ENCODE measurements at places on chromosomes 6 and 20. TPM values are rescaled to one million over a fixed set of nuclear protein-coding genes. Genes with fewer than 3 reads are reported as not detected.

DNA sequence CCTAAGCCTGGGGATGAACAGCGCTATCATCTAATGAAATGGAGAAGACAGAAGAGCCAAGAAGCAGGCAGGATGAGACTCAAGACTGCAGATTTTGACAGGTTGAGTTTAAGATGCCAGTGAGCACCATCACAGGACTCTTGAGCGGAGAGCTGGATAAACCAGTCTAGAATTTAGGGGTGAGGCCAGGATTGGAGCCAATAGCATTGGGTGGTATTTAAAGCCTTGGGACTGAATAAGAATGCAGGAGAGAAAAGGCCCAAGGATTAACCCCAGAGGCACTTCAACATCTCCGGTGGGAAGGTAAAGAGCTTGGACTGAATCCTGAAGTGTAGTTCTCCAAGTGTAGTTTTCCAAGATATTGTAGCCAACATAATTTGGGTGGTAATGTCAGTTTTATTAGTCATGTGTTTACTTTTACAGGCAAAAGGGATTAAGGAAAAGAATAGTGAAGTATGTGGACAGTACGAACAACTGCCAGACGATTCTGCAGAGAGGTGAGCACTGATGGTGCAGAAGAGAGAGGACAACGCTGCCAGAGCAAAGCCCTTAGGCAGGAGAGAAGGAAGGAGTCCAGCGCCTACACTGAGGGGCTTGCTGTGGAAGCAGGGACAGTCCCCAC is 85.2 kb downstream of the DTNBP1 start:
- no peak for DNase-seq

DNA sequence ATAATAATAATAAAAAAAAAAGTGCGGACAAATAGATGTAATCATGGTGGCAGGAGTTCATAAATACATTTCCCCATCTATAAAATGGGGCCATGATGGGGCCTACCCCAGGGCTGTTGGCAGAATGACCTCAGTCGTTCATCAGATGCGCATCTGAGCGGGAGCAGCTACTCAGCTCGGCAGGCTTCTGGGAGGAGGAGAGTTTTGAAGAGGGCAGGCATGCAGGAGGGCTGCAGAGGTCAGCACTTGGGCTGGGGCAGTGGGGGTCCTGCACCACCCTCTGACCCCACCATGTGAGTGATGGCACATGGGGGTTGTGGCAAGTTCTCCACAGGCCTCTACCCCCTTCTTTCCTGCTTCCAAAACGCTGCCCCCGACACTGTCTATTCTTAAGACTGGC is 373.5 kb downstream of the ZFAND3 start:
- no peak for DNase-seq

DNA sequence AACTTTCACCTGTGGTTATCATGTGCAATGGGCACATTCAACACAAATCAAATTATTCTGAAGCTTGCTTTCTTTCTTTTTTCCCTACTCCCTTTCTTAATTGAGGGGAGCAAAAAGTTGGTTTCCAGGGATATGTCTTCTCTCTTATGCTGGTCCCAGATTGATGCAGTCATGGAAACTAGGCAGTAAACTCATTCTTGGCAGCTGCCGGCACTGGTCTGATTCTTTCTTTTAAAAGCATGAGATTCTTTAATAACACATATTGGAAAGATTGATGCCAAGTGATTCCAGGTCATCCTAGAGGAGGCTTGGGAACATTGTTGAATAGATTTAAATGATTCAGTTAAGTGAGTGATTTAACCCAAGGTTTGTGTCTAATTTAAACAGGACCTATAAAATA is 29.0 kb downstream of the PTPRA start:
- no peak for DNase-seq

DNA sequence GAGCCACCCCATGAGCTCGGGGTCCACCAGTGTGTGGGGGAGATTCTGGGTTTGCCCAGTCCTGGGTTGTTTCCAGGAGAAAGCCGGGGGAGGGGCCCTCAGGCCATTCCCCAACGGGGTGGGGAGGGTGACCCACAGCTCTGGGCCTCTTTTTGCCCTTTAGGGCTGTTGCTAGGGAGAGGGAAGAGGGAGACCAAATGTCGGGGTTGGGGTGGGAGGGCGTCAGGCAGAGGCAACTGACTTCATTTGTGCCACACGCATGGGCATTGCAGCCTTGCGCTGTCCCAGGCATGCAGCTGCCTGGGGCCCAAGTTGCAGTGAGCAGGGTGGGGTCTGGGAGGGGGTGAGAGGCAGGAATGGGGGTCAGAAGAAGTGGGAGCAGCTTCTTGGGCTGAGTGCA is 1.9 kb upstream of the CUL9 start:
- no peak for DNase-seq

DNA sequence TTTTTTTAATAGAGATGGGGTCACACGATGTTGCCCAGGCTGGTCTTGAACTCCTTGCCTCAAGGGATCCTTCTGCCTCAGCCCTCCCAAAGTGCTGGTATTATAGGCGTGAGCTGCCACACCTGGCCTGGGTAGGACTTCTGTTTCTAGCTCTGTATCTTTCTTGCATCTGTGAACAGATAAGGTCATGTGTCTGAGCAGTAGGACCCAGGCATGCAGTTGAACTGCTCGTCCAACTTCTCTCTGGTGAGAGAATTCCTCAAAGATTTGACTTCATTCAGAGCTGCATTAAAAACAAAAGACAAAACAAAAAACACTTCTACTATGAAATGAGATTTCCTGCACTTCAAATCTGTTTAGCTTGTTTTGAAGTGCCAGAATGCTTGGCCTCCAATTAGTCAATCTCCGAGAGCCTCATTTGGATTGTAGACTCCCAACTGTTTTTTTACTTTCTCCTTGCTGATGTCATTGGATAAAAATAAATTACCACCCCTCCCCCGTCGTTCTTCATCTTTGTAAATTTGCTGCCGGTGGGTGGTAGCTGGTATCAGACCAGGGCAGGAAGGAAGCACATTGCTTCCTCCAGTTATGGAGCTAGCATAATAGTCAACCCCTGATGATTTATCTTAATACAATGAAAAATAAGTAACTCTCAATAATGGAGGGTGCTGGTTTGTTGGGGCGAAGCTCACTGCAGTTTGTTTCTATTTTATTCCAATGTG is 17.6 kb downstream of the CD109 start:
- DNase-seq: no peak

GRCh38 chr6:33994472-33995308 is 151.2 kb downstream of the GRM4 start:
- no peak for DNase-seq

GRCh38 chr6:142816031-142816430 is 128.9 kb downstream of the HIVEP2 start:
- no peak for DNase-seq

- no peak for DNase-seq
Observed at GRCh38 chr6:162409741-162410691, 317.6 kb downstream of the PRKN start.

DNA sequence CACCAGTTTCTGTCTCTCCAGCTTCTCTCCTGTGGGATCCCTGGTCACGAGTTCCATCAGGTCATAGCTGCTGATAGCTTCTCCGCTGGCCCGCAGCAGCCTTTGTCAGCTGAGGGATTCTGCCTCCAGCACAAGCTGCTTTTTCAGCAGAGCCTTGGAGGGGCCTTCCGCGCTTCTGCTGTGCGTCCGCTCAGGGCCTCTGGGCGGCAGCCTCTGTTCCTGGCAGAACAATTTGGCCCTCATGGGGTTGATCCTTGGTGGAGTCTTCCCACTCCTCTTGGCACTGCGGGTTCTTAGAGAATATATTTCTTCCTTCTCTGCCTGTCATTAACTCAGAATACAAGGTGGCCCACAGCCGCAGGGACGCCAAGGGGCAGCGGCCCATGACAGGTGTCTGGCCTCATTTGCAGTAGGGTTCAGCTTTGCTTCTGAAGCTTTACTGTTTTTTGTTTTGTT is 158.8 kb downstream of the DTNBP1 start:
- no peak for DNase-seq

DNA sequence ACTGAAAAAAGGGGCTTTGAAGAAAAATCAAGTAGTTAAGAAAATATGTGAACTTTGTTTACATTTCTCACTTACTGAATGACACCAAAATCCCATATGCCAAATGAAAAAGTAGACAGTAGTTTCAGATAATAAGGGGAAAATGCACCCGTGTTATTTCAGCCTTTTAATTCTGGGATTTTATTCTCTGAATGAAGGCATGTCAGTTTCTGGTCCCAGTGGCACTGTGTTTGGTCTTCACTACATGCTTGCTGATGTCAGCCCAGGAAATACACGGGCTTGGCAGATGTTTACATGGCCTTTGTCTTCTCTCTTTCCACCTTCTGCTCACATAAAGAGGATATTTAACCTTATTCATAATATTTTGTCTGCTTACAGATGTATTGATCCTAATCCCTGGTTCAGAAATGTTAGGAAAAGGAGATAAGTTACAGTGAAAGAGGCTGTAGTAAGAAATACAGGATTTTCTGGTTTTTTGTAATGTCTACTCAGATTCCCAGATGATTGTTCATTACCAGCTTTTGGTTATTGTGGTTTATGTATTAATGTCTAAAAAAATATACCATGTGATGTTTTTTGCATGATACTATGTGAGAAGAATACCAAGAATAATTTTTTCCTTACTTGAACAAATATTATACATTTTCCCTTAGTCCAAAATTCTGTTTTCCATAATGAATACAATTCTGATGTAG is 27.7 kb downstream of the DSE start:
- no peak for DNase-seq

GRCh38 chr6:22068561-22069305 is 228.1 kb downstream of the PRL start:
- no peak for DNase-seq

GRCh38 chr6:166032366-166033200 is 135.1 kb downstream of the TBXT start:
- no peak for DNase-seq

- DNase-seq: no peak
Observed at GRCh38 chr20:16662467-16662866, 67.4 kb upstream of the SNRPB2 start.

DNA sequence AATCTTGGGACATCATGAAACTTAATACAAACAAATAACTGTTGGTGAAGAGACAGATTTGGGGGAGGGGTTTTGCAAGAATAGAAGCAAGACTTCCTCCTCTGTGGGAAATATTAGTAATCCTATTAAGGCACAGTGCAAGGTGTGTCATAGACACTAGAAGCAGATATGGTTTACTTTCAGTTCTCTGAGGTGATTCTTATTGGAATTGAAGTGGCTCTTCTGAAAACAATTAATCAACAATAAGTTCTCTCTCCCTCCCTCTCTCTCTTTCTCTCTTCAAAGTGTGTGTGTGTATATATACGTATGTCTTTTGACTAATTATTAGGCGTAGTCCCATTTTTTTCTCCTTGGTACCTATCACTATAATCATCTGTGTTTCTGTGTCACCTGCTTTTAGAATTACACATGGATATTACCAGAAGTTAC is 99.8 kb downstream of the HIVEP2 start:
- DNase-seq: no peak

DNA sequence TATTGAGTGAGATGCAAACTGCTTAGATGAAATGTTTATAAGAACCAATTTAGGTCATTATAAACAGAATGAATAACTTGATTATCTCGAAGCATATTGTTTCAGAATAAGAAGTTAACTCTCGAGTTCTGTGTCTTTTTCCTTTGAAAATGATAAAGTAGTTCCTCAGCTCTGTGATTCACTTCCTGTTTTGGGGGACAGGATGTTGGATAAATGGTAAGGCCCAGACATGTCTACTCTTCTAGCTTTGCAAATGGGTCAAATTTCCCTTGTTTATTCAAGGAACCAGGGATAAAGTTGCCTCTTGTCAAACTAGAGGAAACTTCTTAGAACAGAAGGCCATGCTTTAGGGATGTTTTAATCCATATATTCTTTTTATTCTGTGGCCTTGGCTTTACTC is 246.9 kb downstream of the SOX4 start:
- DNase-seq: no peak

DNA sequence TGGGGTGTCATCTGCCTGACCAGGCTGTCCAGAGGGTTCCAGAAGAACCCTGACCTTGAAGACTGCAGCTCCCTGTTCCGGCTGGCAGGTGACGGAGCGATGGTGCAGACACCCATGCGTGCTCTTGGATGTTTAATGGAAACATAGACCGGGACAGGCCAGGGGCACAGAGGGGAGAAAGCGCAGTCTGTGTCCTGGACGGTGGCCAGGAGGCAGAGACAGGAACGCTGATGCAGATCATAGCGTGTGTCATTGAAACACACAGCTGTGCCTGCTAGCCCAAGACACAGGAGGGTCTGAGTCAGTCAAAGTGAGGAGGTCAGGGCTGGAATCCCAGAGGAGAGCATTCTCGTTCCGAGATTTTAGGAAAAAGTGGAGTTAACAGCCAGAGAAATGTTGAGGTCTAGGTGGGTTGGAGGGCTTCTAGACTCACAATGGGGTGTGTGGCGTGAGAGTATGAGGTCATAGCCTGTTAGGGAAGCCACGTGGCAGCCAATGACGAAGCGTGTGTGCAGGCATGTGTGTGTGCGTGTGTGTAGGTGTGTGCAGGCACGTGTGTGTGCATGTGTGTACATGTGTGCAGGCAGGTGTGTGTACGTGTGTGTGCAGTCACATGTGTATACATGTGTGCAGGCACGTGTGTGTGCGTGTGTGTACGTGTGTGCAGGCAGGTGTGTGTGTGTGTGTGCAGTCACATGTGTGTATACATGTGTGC is 167.0 kb downstream of the ERMARD start:
- no peak for DNase-seq

GRCh38 chr6:160387916-160388643 is 39.9 kb downstream of the SLC22A3 start:
- no peak for DNase-seq

DNA sequence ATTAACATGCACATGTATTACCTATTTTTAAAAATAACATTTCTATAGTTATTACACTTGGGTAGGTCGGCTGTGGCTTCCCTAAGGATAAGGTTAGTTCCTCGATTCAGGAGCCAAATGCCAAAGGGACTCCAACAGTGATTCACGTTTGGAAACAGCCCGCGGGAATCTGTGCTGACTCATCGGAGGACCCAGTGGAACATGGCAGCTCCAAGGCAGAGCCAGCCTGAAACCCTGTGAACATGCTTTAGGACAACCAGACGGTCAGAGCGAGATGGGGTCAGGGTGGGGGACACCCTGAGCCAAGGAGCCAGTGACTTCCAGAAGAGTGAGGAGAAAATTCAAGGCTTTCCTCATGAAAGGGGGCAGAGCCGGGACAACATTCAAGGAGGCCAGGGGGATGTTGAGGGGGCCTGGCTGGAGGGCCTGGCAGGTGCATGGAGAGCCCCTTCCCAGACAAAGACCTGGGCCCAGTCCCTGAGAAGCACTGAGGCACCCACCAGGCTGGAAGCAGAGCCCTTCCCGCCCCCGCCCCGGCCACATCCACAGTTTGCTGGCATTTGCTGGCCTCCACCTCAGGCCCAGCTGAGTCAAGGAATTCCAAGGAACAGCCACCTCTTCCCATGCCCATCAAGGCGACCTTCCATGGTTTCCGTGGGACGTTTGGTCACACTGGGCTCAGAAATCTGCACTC is 133.2 kb downstream of the SNX5 start:
- DNase-seq: no peak

GRCh38 chr6:88749849-88750248 is 213.6 kb downstream of the RNGTT start:
- DNase-seq: no peak

- DNase-seq: no peak
Observed at GRCh38 chr20:21739161-21739560, 33.7 kb downstream of the PAX1 start.

- DNase-seq: no peak
Observed at GRCh38 chr6:71299541-71300470, 11.2 kb downstream of the OGFRL1 start.

The ZBTB22 gene
- total RNA-seq: 16.4 TPM

The SNRPB2 gene
- total RNA-seq: 89.0 TPM

The CYP21A2 gene
- 0.30 TPM for total RNA-seq

The IPCEF1 gene
- 11.8 TPM for total RNA-seq

The ABHD16B gene
- total RNA-seq: not detected

The HACE1 gene
- total RNA-seq: 44.1 TPM

The SYCP2L gene
- total RNA-seq: 5.9 TPM

The NKAIN4 gene
- 38.7 TPM for total RNA-seq

The BMP7 gene
- total RNA-seq: 25.4 TPM
